ENCODE measurements at places on chromosomes 6 and 20. TPM values are rescaled to one million over a fixed set of nuclear protein-coding genes. Genes with fewer than 3 reads are reported as not detected.

Gene WFDC12
- not detected for total RNA-seq

Gene KIFC1
- 44.5 TPM for total RNA-seq

Gene CEP250
- 30.0 TPM for total RNA-seq

Gene CLVS2
- total RNA-seq, result 0.07 TPM

Gene RREB1
- total RNA-seq, result 9.5 TPM

Gene FAM184A
- not detected for total RNA-seq

Gene PRR18
- total RNA-seq, result 0.07 TPM

Gene PXMP4
- 3.8 TPM for total RNA-seq

Gene KCNK15
- total RNA-seq, result 0.57 TPM

Gene DDX39B
- 407 TPM for total RNA-seq

Gene BPIFB6
- not detected for total RNA-seq

Gene SIRPB2
- not detected for total RNA-seq

Gene SLC18B1
- total RNA-seq, result 5.0 TPM

Gene OOEP
- not detected for total RNA-seq

Gene FRS3
- 2.5 TPM for total RNA-seq

Gene MCCD1
- not detected for total RNA-seq

Gene LY6G6D
- not detected for total RNA-seq

Gene ELOVL2
- 9.1 TPM for total RNA-seq

Gene ARMH2
- not detected for total RNA-seq

Gene FOXC1
- total RNA-seq, result 6.5 TPM

Gene YWHAB
- total RNA-seq, result 225 TPM

Data from A549 treated with DMSO at 1 μM for 4 hours (cell line).